ENCODE measurements at places on chromosomes 11 and 22. TPM values are rescaled to one million over a fixed set of nuclear protein-coding genes. Genes with fewer than 3 reads are reported as not detected.

GRCh38 chr11:2685566-2686359, 14.0 kb downstream of the KCNQ1OT1 start:
- no peak for DNase-seq
- no peak overlapping the region for H3K4me3 ChIP-seq
- no peaks in the 10 kb centered on the region for H3K4me1 ChIP-seq
- no peaks in the 10 kb centered on the region for H3K27me3 ChIP-seq

- no peaks in the 10 kb centered on the region for H3K36me3 ChIP-seq
- H3K4me1 ChIP-seq: peaks cover 29% of the 10 kb centered on the region
- DNase-seq: no peak
Measured at GRCh38 chr11:18321578-18321968, 367 bp downstream of the HPS5 start.

DNA sequence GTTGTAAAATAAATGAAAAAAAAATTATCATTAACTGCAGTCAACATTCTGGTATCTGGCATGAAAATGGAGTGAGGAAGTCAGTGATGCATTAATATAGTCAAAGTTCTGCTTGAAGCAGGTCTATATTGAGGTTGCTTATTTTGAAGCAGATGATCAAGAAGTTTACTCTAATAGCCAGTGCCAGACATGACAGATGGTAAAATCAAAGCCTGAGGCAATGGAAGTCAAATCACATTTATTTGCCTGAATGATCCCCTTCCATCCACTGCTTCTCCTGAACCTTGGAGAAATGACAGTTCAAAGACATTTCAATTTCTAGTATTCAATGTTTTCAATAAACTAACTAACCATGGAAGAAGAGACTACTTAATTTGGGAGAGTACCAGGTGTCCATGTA, 430.0 kb downstream of the FAM181B start:
- no peak overlapping the region for H3K27ac ChIP-seq
- no peak overlapping the region for H3K4me3 ChIP-seq
- no peaks in the 10 kb centered on the region for H3K4me1 ChIP-seq
- H3K27me3 ChIP-seq: no peaks in the 10 kb centered on the region
- H3K36me3 ChIP-seq: no peaks in the 10 kb centered on the region

GRCh38 chr11:78419327-78419726, 1.7 kb upstream of the GAB2 start:
- no peaks in the 10 kb centered on the region for H3K27me3 ChIP-seq
- peak overlapping the region; percentile 84 for H3K4me3 ChIP-seq
- no peaks in the 10 kb centered on the region for H3K36me3 ChIP-seq
- peak; percentile 31 for DNase-seq

GRCh38 chr22:20234760-20235388, 33.2 kb downstream of the RTN4R start:
- no peak overlapping the region for H3K27ac ChIP-seq
- DNase-seq: no peak

Gene CRYBB3
- total RNA-seq: not detected

Gene GLYATL1
- total RNA-seq: 8.6 TPM

Gene NAALADL1
- 56.8 TPM for total RNA-seq

Gene ACR
- total RNA-seq: not detected

GRCh38 chr11:57116654-57117053, 65.1 kb upstream of the LRRC55 start:
- no peaks in the 10 kb centered on the region for H3K36me3 ChIP-seq
- no peaks in the 10 kb centered on the region for H3K27me3 ChIP-seq
- no peak for DNase-seq
- H3K27ac ChIP-seq: no peak overlapping the region
- H3K4me3 ChIP-seq: no peak overlapping the region

Gene NCR3LG1
- 0.21 TPM for total RNA-seq

GRCh38 chr11:66119348-66120133, 49.5 kb downstream of the PACS1 start:
- H3K27ac ChIP-seq: peak overlapping the region; percentile 39
- no peaks in the 10 kb centered on the region for H3K27me3 ChIP-seq
- DNase-seq: no peak
- H3K36me3 ChIP-seq: no peaks in the 10 kb centered on the region

GRCh38 chr11:95241681-95242081, 10.7 kb upstream of the SESN3 start:
- no peak for DNase-seq
- no peak overlapping the region for H3K27ac ChIP-seq
- H3K4me3 ChIP-seq: peak overlapping the region; percentile 44
- H3K36me3 ChIP-seq: no peaks in the 10 kb centered on the region

Gene FJX1
- 16.4 TPM for total RNA-seq

DNA sequence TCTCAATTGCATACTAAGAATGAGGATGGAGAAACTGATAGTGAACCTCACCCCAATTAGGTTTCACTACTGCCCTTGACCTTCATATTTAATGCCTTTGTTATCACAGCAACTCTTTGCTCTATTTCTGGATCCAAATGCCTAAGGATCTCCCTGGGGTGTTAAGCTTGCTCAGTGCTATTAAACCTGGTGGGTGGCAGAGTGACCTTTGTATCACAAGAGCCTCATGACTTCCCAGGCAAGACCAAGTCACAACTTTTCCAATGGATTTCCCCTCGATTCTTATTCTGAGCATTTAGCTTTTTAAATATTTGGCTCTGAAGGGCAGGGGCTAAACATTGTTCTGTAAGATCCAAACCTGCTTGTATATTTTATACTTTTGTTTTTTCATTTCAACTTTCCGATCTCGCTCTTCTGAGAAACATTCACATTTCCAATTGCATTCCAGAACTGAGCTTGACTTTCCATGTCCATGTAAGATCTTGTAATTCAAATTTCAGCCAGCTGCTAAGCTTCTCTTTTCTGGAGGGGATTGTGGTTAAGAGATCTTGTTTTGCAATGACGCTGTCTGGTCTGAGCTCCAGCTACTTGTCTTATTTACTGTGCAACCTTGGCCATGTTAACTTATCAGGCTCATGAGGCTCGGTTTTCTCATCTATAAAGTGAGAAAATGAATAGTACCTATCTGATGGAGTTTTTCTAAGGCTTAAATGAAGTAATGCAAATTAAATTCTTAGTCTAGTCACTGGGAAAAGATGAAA, 6.4 kb upstream of the EHF start:
- no peak overlapping the region for H3K4me3 ChIP-seq
- no peaks in the 10 kb centered on the region for H3K27me3 ChIP-seq
- H3K36me3 ChIP-seq: no peaks in the 10 kb centered on the region
- no peak for DNase-seq
- H3K27ac ChIP-seq: no peak overlapping the region

Gene FOLR3
- total RNA-seq: not detected

DNA sequence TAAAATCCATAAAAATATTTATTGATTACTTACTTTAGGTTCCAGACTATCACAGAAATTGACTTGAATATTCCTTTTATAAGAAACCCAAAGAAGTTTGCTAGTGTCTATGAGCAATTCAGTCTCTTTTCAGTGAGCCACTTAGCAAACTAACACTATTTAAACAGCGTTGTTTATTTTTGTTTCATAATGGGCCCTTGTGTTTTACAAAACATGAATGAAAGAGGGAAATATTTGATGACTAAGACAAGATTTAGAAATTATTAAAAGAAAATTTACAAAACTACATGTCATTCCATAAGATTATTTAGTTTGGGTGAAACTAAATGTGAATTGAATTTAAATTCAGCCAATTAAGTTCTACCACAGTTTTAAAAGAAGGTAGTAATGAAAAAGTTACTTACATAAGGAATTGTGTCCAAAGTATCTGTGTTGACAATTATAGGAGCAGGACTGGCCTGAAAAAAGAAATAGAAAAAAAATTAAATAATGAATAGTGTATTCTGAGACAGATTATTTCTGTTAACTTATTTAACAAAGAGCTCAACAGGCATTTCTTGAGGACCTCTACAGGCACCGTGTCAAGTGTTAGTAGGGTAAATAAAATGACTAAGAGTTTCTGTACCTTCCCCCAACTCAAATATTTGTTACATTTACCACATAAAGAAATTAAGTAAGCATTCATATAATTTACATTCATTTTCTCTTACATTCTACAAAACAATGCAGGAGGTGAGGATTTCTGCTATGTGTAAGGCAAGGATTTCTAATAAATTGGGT, 964.9 kb upstream of the CCDC90B start:
- no peaks in the 10 kb centered on the region for H3K27me3 ChIP-seq
- DNase-seq: no peak
- H3K27ac ChIP-seq: peak overlapping the region; percentile 59
- no peak overlapping the region for H3K4me3 ChIP-seq

Gene HPX
- 16.8 TPM for total RNA-seq

Gene ARHGAP8
- total RNA-seq: not detected

GRCh38 chr11:132131961-132132360, 761.5 kb downstream of the NTM start:
- no peak for DNase-seq
- H3K4me1 ChIP-seq: no peaks in the 10 kb centered on the region
- no peaks in the 10 kb centered on the region for H3K27me3 ChIP-seq
- H3K4me3 ChIP-seq: no peak overlapping the region

DNA sequence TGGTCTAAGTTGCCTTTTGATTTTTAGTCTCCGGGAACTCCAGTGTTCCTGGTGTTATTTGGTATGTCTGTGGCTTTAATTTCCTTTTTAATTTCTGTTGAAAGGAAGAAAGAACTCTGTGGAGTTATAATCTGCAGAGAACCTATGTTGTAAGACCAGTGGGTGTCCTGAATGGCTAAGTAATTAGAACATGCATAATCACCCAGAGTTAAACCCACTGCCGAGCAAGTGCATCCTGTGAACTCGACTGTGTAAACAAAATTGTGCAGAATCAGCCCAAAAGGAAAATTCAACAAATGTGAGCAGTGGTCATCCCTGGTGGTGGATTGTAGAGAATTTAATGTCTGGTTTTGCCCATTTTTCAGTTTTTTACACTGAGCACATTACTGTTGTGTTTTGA, 162.5 kb downstream of the COMMD9 start:
- H3K4me1 ChIP-seq: peaks cover 2% of the 10 kb centered on the region
- H3K36me3 ChIP-seq: no peaks in the 10 kb centered on the region
- H3K27me3 ChIP-seq: no peaks in the 10 kb centered on the region
- no peak overlapping the region for H3K4me3 ChIP-seq
- no peak for DNase-seq
- no peak overlapping the region for H3K27ac ChIP-seq

DNA sequence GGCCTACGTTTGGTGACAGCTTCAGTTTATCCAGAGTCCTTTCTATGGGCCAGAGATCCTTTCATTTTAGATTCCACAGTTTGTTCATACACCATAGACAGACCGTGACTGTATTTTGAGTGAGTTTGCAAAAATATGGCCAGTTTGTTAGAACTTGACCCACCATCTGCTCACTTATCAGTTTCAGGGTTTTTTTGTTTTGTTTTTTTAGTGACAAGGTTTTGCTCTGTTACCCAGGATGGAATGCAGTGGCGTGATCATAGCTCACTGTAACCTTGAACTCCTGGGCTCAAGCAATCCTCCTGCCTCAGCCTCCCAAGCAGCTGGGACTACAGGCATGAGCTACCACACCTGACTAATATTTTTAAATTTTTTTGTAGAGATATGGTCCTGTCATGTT, 9.1 kb upstream of the CKAP5 start:
- DNase-seq: no peak
- H3K4me3 ChIP-seq: no peak overlapping the region

Gene MCAT
- total RNA-seq: 4.6 TPM

- no peak for DNase-seq
- H3K27me3 ChIP-seq: no peaks in the 10 kb centered on the region
- H3K4me1 ChIP-seq: peaks cover 14% of the 10 kb centered on the region
- peak overlapping the region; percentile 23 for H3K27ac ChIP-seq
- H3K4me3 ChIP-seq: no peak overlapping the region
- no peaks in the 10 kb centered on the region for H3K36me3 ChIP-seq
Measured at GRCh38 chr11:78156127-78156844, 16.9 kb upstream of the ALG8 start.

DNA sequence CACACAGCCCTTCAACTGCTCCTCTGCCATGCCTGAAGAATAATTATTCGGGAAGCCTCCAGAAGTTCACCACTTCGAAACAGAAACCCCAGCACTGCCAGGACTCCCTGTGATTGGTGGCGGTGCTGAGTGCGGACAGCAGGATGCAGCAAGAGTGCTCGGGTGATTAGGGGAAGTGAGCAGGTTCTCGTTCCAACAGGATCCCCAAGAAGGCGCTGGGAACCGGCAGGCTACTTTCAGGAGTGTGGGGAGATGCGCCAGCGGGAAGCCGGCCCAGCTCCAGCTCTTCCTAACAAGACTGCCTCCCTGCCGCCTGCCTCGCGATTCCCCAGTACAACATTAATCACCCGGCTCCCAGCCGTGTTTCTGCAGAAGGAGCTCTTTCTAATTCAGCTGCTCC, 630.2 kb downstream of the BRD1 start:
- H3K36me3 ChIP-seq: no peaks in the 10 kb centered on the region
- no peak overlapping the region for H3K4me3 ChIP-seq
- DNase-seq: peak; percentile 7

Gene TSKU
- 121 TPM for total RNA-seq

DNA sequence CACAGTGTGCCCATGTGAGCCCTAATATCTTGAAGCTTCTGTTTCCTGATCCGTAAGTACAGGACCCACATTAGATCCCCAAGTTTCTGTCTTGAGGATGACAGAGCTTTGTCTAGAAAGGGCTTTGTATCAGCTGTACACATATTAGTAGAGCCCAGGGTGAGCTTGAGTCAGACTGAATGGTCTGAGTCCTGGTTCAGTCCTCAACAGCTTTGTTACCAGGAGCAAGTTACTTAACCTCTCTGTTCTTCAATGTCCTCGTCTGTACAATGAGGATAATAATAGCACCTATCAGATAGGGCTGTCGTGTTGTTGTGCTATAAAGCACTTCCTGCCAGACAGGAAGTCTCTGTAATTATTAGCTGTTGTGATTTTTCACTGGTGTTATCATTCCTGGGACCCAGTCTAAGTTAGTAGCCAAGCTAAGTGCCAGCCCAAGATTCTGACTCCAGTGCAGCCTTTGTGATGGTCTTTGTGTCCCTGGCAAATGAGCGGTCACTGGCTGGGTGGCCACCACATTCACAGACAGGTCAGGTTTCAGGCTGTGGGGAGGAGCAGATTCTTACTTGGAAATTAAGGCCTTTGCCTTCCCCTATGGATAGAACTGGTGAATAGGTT, 6.8 kb downstream of the TOM1 start:
- H3K4me1 ChIP-seq: peaks cover 3% of the 10 kb centered on the region
- H3K27me3 ChIP-seq: no peaks in the 10 kb centered on the region
- H3K4me3 ChIP-seq: no peak overlapping the region
- no peak overlapping the region for H3K27ac ChIP-seq

DNA sequence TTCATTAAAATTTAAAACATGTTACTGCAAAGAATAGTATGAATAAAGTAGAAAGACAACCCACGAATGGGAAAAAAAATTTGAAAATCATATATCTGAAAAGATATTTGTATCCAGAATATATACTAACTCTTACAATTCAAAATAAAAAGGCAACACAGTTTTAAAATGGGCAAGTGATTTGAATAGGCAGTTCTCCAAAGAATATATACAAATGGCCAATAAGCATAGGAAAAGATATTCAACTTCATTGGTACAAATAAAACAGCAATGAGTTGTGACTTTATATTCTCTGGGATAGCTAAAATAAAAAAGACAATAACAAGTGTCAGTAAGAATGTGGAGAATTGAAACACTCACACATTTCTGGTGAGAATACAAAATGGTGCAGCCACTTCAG, 41.6 kb upstream of the FAM181B start:
- no peak overlapping the region for H3K4me3 ChIP-seq
- DNase-seq: no peak
- H3K27me3 ChIP-seq: no peaks in the 10 kb centered on the region
- no peaks in the 10 kb centered on the region for H3K36me3 ChIP-seq
- no peaks in the 10 kb centered on the region for H3K4me1 ChIP-seq
